ENCODE measurements at places on chromosomes 3 and 15.

DNA sequence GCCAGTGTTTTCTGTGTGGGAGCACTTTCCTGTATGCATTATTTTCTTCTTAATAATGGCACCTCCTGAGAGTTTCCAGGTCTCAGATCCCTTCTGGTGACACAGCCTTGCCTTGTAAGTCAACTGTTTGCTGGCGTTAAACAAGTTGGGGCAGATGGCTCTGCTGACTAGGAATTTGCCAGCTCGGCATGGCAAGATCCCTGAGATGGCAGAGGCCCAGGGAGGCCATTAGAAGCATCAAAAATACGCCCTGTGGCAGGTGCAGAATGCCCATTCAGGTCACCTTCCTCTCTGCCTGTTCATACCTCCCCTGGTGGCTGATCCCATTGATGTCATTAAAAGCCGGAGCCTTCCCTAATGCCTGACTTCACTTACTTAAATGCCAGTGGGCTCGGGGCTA is 320.9 kb upstream of the CTDSPL start:
- no peak for DNase-seq

GRCh38 chr15:79455361-79455760 is 23.2 kb downstream of the MINAR1 start:
- DNase-seq, result no peak

DNA sequence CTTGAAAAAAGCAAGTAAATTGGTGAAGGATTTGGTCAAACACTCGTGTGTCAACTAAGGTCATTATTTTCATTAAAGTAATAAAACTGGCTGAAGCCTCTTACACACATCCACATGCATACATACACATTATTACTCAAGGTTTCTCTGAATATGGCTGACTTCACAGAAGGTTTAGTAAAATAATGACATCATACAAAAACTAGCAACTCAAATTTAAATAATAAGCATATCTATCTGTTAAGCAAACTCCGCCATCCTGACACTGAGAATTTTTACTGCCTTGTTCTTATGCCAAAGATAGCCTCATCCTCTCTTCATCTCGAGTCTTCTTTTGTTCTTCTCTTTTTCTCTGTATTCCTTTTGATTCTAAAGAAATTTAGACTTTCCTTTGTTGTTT is 739.1 kb downstream of the GBE1 start:
- DNase-seq, result no peak

DNA sequence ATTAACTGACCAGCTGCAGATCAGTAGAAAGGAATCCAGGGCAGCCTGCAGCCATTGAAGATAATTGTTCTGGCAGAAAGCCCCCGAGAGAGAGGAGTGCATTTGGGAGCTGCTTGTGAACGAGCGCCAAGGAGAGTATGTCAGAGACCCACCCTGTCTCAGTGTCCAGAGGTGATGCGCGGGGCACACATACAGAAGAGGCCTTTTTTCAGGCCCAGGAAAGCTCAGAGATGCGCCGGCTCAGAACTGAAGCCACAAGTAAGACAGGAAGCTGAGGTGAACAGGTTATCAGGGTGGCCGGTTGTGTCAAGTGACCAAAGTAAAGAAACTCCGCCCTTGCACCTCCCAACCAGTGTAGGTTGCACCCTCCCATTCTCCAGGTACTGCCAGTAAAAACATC is 59.8 kb upstream of the HEG1 start:
- no peak for DNase-seq

DNA sequence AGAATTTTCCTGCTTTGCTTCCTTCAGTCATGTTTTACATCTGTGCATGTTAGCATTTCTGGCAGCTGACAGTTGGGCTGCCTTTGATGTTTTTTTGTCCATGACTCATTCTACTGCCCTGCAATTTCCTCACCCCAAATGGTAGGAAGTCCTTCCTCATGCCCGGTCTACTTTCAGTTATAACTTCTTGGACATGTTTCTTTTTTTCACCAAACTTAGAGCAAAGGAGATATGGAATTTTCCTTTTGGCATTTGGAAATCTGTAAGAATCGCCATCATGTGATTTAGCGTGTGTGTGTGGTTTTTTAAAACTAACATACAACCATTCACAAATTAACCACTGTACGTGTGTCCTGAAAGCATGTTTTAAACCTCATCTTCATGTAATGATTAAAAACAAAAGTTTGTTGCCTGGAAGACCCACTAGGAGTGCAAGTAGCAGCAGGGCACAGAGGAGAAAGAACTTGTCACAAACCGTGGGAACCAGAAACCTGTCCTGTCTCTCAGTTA is 430.7 kb upstream of the CFAP20DC start:
- DNase-seq, result peak; percentile 58

DNA sequence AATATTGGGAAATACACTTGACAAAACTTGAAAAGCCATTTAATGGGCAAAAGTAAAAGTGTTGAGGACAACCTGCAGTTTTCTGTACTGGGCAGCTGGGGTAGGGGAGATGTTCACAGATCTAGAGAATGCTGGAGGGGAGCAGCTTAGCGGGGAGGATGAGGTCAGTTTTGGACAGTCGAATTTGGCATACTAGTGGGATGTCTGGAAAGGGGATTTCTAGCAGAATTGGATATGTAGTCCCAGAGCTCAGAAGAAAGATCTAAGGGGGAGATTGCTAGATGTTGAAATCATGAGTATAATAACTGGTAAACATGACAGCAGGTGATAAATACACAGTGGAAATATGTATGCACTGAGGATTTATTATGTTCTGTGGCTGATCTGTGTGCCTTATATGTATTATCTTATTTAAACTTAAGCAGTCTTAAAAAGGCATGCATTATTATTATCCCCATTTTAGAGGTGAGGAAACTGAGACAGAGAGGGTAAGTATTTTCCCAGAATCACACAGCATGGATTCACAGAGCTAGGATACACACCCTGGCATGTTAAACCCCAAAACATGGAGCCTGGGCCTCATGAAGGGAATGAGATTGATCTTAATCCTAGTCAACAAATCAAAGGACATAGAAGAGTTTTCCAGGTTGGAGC is 42.7 kb downstream of the TLNRD1 start:
- DNase-seq, result no peak

- DNase-seq, result peak; percentile 16
Observed at GRCh38 chr15:45156744-45157455, 27.1 kb downstream of the DUOX1 start.

DNA sequence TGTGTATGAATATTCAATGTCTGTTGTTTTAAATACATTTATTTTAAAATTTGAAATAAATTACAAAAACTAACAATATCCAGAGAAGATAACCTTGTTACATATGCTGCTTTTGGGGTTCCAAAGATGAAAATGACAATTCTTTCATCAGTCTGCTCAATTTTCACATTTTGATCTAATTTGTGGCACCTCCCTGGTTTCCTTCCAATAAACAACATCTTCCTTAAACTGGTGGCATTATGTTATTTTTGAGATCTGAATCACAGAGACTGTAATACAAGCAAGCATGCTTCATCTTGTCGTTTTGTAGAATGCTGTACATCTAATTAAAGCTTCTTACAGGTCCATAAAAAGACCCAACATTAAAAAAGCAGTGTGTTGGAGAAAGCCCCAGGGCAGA is 2.2 kb upstream of the SNRK start:
- DNase-seq, result no peak

DNA sequence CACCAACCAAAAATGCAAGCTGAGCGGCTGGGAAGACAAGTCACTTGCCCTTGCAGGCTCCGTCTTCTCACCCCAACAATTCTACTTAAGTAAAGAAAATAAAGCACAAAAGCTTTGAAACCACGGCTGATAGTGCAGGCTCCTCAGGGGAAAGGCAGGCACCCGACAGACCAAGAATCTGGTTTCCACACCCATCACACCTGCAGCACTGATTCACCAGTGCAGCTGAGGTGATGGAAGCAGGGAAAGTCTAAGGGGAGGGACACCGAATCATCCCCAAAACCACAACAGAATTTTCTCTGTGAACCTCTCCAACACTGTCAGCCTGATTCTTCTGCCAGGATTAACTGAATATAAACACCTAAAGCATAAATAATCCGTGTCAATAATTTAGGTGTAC is 62.0 kb upstream of the NSMCE3 start:
- DNase-seq, result no peak

DNA sequence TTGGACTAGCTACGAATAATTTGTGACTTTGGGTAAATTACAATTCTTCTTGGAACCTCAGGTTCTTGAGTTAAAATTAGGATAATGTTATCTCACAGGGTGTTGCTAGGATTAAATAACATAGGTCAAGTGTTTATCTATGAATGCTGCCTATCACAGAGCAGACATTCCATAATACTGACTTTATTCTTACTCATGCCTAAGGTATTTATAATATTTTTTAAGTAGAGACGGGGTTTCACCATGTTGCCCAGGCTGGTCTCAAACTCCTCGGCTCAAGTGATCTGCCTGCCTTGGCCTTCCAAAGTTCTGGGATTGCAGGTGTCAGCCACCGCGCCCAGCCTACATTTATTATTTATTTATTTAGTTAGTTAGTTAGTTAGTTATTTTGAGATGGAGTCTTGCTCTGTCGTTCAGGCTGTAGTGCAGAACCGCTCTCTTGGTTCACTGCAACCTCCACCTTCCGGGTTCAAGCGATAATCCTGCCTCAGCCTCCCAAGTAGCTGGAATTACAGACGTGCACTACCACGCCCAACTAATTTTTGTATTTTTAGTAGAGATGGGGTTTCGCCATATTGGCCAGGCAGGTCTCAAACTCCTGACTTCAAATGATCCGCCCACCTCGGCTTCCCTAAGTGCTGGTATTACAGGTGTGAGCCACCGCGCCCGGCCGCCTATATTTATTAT is 741 bp upstream of the ZNF106 start:
- peak; percentile 38 for DNase-seq

- no peak for DNase-seq
Observed at GRCh38 chr15:63601026-63601703, 4.0 kb downstream of the FBXL22 start.

DNA sequence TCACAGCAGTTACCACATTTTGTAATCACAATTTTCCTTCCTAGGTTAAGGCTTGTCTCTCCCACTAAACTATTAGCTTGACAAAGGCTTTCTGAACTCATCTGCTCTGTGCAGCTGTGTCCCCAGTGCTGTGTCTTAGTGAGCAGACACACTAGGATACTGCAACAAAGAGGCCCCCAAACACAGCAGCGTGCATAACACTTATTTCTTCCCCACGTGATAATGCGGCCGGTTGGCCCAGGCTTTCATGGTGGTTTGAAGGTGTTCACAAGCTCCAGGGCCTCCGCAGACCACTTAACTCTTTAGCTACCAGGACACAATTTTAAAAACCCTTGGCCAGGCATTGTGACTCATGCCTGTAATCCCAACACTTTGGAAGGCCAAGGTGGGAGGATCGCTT is 2.2 kb upstream of the HDAC11 start:
- no peak for DNase-seq

DNA sequence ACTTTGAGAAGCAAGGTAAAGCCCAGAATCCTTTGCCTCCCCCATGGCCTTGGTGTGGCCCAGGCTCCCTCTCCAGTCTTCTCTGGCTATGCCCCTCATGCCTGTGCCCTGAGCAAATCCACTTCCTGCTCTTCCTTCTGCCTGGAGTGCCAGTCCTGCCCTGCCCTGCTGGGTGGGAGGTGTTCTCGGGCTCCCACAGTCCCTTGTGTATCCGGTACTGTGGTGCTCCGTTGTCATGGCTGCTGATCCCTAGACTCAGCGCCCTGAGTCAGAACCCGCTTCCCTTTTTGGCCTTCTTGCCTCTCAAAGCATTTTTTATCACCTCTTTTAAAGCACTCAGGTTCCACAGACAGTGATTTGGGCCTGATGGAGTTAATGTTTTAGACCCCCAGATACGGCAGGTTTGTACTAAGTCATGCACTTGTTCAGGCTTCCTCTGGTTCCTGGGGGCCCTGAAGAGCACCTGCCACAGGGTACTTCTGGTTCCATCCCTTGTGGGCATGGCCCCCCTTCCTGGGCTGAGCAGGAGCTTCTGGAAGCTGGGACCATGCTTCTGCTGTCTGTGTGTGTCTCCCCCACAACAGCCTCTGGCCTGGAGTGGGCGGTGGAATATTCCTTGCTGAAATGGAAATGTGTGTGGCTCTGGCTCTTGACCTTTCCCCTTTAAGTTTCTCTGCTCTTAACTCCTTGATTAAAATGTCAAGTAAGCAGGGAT is 29.6 kb upstream of the ADAMTS7 start:
- no peak for DNase-seq

GRCh38 chr15:89857673-89858072 is 36.1 kb downstream of the AP3S2 start:
- no peak for DNase-seq

GRCh38 chr3:187025254-187025655 is 94.9 kb downstream of the ST6GAL1 start:
- DNase-seq, result no peak

DNA sequence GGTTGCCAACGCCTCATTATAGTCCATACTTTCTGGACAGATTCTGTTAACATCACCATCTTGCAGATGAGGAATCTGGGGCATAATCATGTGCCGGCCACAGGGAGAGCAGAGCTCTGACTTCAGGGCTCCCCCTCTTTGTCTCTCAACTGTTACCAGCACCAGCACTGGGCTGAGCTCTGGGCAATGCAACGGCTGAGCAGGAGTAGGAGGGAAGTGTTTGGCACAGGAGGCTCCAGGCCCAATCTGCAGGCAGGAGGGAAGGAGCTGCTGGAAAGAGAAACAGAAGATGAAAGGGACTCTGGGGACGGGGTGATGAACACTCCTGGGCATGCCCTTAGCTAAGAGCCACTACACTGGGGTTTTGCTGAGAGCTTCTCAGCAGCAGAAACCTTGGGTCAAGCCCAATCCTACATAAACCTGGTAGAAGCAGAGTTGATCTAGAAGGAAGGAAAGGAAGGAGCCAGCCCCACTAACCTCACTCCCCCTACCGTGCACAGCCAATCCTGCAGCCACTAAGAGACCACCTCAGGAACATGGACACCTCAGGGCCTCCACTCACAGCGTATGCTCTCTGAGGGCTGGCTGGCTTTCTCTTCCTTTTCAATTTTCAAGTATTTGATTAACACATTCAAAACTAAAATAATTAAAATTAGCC is 73.1 kb upstream of the SPATA12 start:
- DNase-seq, result no peak

- DNase-seq, result no peak
Observed at GRCh38 chr15:49279521-49280456, 109.7 kb downstream of the GALK2 start.

GRCh38 chr15:48437178-48437577 is 105.9 kb downstream of the DUT start:
- no peak for DNase-seq

- DNase-seq, result no peak
Observed at GRCh38 chr15:74381481-74381880, 14.0 kb upstream of the CYP11A1 start.

Data from AG04450 (cell line).